Osteocyte (in vitro differentiated cells): ENCODE measurements at places on chromosomes 7 and 10. TPM values are rescaled to one million over a fixed set of nuclear protein-coding genes. Genes with fewer than 3 reads are reported as not detected.
A peak's percentile ranks its signal among the peaks of the same experiment; 100 is the strongest.

HIF1AN gene
- total RNA-seq: 45.8 and 50.6 TPM in 2 replicates

HSPA12A gene
- 3.9 and 4.0 TPM in 2 replicates for total RNA-seq

PPRC1 gene
- total RNA-seq: 40.7 and 42.0 TPM in 2 replicates

ANLN gene
- total RNA-seq: 33.5 and 37.6 TPM in 2 replicates

VGF gene
- total RNA-seq: 0.16 and 0.24 TPM in 2 replicates

MYO3A gene
- total RNA-seq: not detected in 2 replicates

LBX1 gene
- total RNA-seq: not detected in 2 replicates

DNA sequence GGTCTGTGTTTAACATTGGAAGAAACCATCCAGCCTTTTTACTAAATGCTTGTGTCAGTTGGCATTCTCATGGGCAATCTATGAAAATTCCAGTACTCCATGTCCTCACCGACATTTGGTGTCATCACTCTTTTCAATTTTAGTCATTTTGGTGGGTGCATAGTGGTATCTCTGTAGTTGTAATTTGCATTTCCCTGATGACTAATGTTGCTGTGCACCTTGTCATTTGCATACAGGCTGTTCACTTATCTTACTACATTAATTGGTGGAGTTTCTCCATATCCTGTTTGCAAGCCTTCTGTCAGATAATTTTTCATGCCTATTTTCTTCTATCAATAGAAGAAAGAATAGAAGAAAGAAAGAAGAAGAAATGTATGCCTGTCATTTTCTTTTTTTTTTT is 73.7 kb downstream of the PLPP4 start:
- no peaks in the 10 kb centered on the region for H3K27me3 ChIP-seq
- H3K4me3 ChIP-seq: no peak overlapping the region
- no peak for DNase-seq
- no peaks in the 10 kb centered on the region for H3K36me3 ChIP-seq
- H3K4me1 ChIP-seq: peaks cover 4% of the 10 kb centered on the region
- no peak overlapping the region for H3K27ac ChIP-seq

DNA sequence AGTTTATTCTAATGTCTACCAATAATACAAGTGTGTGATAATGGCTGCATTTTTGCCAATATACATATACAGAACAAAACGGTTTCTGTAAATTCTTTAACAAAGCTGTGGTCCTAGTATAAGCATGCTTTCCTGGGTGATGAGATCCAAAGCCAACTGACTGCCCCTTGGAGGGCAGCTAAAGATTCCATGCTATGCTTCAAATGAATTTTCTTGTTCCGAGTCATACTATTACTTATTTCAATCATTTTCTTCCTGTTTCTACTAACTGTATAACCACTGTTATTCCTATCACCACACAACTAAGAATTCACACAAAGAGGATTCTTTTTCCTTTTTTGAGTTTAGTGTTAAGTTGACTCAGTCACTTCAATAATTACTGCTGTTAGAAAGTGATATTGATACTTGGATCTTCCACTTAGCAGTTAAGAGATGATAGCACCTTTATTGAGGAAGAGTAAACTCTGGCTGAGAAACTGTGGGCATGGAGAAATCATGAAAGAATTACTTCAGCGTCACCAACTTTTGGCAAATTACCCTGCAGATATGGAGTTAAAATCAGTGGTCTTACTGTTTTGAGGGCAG is 197.5 kb downstream of the ARL4A start:
- no peak overlapping the region for H3K4me3 ChIP-seq
- no peak for DNase-seq
- peaks cover 18% of the 10 kb centered on the region for H3K4me1 ChIP-seq
- H3K36me3 ChIP-seq: no peaks in the 10 kb centered on the region
- no peak overlapping the region for H3K27ac ChIP-seq

GRCh38 chr7:30238721-30239441 is 45.5 kb upstream of the ZNRF2 start:
- no peak for DNase-seq
- peaks cover 13% of the 10 kb centered on the region for H3K27me3 ChIP-seq
- H3K36me3 ChIP-seq: no peaks in the 10 kb centered on the region
- H3K4me3 ChIP-seq: no peak overlapping the region
- peaks cover 22% of the 10 kb centered on the region for H3K4me1 ChIP-seq

DNA sequence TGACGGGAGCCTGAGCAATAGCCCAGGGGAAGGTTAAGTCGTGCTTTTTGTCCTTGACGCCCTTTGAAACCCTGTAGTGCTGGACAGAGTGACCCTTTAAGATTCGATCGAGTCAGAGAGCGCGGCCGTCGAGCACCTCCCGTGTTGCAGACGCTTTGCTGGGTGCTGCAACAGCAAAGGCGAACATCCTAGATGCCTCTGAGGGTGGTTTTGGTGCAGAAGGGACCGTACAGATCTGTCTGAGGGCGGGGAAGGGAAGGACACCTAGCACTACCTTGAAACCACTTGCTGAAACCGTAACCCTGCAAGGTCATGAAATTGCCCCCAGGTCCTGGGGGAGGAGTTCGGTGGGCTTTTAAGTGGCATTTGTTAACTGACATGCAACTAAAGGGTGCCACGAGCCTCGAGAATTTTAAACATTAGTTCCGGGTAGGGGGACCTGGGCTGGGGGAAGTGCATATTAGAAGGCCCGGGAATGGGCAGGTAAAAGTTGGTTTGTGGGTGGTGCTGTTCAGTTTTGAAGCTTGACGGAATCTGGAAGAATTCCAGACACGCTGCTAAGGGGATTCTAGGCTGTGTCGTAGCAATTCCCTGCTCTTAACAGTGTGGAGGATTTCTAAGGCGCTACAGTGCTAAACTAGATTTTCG is 786 bp downstream of the ATP5F1C start:
- no peak overlapping the region for H3K4me3 ChIP-seq
- no peak overlapping the region for H3K27ac ChIP-seq
- peaks cover 8% of the 10 kb centered on the region for H3K36me3 ChIP-seq
- peaks cover 56% of the 10 kb centered on the region for H3K4me1 ChIP-seq

- H3K27me3 ChIP-seq: peaks cover 10% of the 10 kb centered on the region
- no peaks in the 10 kb centered on the region for H3K36me3 ChIP-seq
- H3K4me1 ChIP-seq: peaks cover 2% of the 10 kb centered on the region
- DNase-seq: no peak
Observed at GRCh38 chr7:29442146-29442545, 121.5 kb upstream of the PRR15 start.

GRCh38 chr10:121324678-121325213 is 273.5 kb downstream of the FGFR2 start:
- no peaks in the 10 kb centered on the region for H3K4me1 ChIP-seq
- no peaks in the 10 kb centered on the region for H3K36me3 ChIP-seq
- peaks cover 11% of the 10 kb centered on the region for H3K27me3 ChIP-seq
- no peak overlapping the region for H3K4me3 ChIP-seq
- no peak for DNase-seq

GRCh38 chr10:31142026-31142425 is 110.4 kb upstream of the ZNF438 start:
- no peak overlapping the region for H3K27ac ChIP-seq
- no peak for DNase-seq
- peaks cover 19% of the 10 kb centered on the region for H3K4me1 ChIP-seq
- no peak overlapping the region for H3K4me3 ChIP-seq
- H3K27me3 ChIP-seq: no peaks in the 10 kb centered on the region

- H3K27me3 ChIP-seq: no peaks in the 10 kb centered on the region
- no peak overlapping the region for H3K4me3 ChIP-seq
- no peak for DNase-seq
- H3K27ac ChIP-seq: no peak overlapping the region
- no peaks in the 10 kb centered on the region for H3K4me1 ChIP-seq
Observed at GRCh38 chr10:55750458-55750857, 610.6 kb downstream of the ZWINT start.

DNA sequence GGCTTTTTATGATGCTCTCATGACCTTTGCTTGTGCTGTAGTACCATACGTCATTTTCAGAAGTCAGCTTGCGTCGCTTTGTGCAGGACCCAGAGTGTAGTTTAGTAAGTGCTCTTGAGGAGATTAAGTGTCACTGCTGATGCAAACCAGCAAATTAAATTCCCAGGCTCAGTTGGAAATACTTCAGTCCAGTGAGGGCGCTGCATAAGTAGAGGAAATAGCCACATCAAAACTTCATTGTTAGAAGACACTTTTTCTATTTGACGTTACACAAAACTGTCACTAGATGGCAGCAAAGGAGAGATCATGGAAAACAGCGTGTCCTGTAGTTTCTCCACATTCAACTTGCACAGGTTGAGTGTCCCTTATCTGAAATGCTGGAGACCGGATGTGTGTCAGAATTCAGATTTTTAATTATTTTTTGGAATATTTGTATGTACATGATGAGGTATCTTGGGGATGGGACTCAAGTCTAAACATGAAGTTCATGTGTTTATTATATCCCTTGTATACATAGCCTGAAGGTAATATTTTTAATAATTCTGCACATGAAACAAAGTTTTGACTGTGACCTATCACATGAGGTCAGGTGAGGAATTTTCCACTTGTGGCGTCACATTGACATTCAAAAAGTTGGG is 7.9 kb downstream of the ZNF22 start:
- H3K27me3 ChIP-seq: no peaks in the 10 kb centered on the region
- no peak overlapping the region for H3K27ac ChIP-seq
- no peaks in the 10 kb centered on the region for H3K4me1 ChIP-seq

DNA sequence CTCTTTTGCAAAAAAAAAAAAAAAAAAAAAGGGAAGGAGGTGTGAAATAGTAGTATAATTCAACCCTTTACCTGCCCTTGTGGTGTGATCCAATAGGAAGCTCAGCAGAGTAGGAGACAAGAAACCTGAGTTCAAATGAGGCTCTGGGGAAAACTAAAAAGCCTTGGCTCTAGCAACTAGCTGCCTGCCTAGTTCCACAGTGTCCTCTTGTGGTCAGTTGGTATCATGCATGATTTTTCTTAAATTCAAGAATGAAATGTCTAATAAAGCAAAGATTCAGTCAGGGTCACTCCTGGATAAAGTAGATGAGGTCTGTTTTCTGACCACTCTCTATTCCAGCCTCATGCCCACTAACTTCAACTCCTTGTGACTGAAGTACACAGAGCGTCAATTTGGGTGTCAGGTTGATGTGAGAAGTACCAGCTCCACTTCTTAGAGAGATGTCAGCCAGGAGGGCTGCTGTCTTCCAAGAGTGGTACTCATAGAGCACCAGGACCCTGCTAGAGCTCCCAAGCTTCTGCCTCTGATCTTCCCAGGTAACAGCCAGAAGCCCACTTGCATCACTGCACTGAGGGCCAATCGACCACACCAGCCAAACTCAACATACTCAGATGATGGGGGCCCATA is 10.5 kb downstream of the LSM5 start:
- no peaks in the 10 kb centered on the region for H3K36me3 ChIP-seq
- DNase-seq: no peak
- no peak overlapping the region for H3K4me3 ChIP-seq
- H3K27me3 ChIP-seq: no peaks in the 10 kb centered on the region

- peak overlapping the region; percentile 87 for H3K27ac ChIP-seq
- no peak overlapping the region for H3K4me3 ChIP-seq
- H3K27me3 ChIP-seq: no peaks in the 10 kb centered on the region
- peaks cover 71% of the 10 kb centered on the region for H3K4me1 ChIP-seq
Observed at GRCh38 chr7:25613912-25614311, 385.6 kb upstream of the NPVF start.

DNA sequence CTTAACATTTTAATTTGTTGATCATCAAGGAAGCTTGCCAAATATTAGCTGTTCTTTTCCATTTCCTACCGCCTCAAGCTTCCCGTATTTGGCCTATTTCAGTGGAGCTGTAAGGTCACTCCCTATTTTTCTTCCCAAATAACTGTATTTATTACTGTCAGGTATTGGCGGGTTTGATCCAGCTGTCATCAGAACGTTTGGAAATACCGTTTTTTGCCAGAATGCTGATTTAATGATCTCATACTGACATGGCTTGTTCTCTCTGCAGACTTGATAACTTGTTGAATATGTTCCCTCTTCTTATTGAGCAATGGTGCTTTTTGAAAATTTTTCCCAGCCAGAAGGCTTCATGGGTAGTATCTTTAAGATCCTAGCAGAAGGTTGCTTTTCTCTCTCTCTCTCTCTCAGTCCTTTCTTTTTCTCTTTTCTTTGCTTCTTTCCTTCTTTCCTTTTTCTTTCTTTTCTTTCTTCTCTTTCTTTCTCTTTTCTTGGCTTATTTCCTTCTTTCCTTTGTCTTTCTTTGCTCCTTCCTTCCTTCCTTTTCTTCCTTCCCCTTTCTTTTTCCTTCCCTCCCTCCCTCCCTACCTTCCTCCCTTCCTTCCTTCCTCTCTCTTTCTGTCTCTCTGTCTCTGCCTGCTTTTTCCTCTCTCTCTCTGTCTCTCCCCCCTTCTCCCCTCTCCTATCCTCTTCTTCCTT is 42.1 kb downstream of the CUX1 start:
- no peak overlapping the region for H3K27ac ChIP-seq
- no peaks in the 10 kb centered on the region for H3K36me3 ChIP-seq
- peaks cover 33% of the 10 kb centered on the region for H3K4me1 ChIP-seq
- no peak for DNase-seq
- no peaks in the 10 kb centered on the region for H3K27me3 ChIP-seq

DNA sequence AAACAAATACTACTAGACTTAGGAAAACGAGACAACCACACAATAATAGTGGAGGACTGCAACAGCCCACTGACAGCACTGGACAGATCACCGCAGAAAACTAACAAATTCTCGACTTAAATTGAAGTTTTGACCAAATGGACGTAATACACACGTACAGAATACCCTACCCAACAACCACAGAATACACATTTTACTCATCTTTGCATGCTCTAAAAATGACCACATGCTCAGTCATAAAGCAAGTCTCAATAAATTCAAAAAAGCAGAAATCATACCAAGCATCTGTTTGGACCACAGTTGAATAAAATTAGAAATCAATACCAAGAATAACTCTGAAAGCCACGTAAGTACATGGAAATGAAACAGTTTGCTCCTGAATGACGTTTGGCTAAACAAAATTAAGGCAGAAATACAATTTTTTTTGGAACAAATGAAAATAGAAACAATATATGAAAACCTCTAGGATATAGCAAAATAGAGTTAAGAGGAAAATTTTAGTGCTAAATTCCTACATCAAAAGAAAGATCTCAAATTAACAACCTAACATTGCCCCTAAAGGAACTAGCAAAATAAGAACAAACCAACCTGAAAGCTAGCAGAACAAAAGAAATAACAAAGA is 30.6 kb downstream of the MAPK8 start:
- peaks cover 26% of the 10 kb centered on the region for H3K36me3 ChIP-seq
- no peak overlapping the region for H3K4me3 ChIP-seq
- DNase-seq: no peak
- no peak overlapping the region for H3K27ac ChIP-seq
- H3K27me3 ChIP-seq: no peaks in the 10 kb centered on the region

GRCh38 chr7:151085329-151085690 is 965 bp upstream of the AGAP3 start:
- peak overlapping the region; percentile 80 for H3K4me3 ChIP-seq
- H3K36me3 ChIP-seq: no peaks in the 10 kb centered on the region
- H3K27ac ChIP-seq: peak overlapping the region; percentile 87
- H3K4me1 ChIP-seq: peaks cover 55% of the 10 kb centered on the region

DNA sequence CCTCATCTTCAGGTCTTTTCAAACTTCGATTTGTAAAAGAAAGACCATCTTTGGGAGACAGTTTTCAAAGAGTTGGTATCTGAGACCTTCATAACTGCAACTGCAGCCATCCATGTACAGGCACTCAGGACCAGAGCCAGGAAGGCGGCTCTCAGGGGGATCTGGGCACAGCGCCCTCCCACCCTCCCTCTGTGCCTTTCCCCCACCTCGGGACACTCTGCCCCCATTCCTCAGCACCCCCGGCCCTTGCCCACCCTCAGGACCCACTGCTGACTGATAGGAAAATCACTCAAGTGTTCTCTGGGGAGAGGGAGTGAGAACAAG is 143.6 kb downstream of the CUBN start:
- no peaks in the 10 kb centered on the region for H3K27me3 ChIP-seq
- DNase-seq: no peak
- H3K36me3 ChIP-seq: no peaks in the 10 kb centered on the region
- peaks cover 39% of the 10 kb centered on the region for H3K4me1 ChIP-seq
- no peak overlapping the region for H3K4me3 ChIP-seq
